ENCODE measurements at places on chromosomes 16 and 17.

DNA sequence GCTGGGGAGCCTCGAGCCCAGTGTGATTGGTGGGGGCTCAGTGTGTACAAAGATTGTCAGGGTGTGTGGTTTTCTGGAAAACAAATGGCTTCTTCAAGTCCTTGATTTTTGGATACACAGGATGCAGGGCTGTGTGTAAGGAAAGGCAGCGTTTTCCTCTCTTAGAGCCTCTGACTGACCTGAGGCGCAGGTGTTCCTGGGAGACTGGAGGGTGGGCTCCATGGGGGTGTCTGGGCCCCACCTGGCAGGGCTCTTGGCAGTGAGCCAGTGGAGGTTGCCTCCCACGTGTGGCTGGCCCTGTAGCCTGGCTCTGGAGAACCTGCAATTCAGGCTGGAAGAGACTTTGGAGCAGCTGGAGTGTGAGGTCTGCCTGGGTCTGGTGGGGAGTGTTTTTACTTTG is 5.0 kb downstream of the FOXK2 start:
- DNase-seq = no peak

DNA sequence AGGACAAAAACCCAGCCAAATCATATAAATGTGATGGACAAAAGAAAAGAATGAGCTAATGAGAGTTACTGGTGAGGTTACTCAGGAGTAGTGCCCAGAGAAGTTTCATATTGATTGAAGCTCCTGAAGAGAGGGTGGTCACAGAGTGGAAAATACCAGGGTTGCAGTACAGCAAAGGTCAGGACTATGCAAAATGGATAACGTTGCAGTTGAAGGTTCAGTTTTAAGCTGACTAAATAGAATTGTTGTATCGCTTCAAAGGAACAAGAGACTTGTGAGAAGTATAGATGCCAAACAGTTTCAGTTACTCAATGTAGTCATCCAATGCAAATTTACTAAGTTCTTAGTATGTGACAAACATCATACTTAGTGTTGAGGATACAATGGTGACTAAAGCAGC is 47.1 kb downstream of the ABCA8 start:
- no peak for DNase-seq

DNA sequence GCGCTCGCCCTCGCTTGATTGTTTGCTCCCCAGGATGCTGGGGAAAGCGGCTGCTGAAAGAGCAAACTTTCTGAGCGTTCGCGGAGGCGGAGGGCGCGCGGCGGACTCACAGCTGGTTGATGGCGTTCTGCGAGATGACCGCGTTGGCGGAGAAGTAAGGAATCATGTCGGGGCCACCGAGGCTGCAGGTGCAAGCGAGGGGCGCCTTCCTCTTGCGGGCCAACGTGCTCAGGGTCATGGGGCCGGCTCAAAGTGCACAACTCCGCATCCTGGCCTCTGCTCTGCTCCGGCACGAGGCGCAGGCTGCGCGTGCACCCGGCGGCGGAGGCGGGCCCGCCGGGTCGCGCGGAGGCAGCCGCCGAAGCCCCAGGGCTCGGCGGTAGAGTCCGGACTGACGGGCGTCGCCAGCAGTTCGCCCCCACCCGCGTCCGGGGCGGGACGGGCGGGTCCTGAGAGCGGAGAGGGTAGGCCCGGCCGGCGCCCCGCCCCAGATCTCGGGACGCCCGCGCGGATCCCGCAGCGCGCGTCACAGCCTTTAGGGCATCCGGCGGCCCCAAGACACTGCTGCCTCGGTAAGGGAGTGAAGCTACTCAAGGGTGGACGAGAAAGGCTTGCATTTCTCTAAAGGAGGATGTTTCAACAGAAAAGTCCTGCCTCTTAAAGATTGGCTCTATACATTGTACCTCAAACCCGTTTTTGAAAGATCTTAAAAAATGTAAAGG is 138.5 kb upstream of the CORO6 start:
- no peak for DNase-seq

DNA sequence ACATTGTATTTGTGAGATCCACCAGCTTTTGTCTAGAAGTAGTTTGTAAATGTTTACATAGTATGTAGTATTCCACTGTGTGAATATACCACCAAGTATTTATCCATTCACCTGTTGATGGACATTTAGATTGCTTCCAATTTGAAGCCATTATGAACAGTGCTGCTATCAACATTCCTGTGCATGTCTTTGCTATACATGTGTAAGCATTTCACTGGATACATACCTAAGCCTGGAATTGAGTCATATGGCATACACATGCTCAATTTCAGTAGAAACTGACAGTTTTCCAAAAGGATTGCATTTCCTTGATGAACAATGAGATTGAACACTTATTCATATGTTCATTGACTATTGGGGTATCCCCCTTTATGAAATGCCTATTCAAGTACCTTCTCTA is 540.6 kb upstream of the SOX9 start:
- DNase-seq = no peak

- no peak for DNase-seq
These were observed 1.8 kb downstream of the LCAT start for GRCh38 chr16:67942200-67942509.

DNA sequence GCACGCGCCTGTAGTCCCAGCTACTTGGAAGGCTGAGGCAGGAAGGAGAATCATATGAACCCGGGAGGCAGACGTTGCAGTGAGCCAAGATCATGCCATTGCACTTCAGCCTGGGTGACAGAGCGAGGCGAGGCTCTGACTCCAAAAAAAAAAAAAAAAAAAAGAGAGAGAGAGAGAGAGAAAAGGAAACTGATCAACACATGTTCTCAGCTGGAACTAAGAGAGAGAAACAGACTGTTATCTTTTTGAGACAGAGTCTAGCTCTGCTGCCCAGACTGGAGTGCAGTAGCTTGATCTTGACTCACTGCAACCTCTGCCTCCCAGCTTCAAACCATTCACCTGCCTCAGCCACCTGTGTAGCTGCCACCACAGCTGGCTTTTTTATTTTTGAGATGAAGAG is 60.4 kb downstream of the STH start:
- DNase-seq = no peak

DNA sequence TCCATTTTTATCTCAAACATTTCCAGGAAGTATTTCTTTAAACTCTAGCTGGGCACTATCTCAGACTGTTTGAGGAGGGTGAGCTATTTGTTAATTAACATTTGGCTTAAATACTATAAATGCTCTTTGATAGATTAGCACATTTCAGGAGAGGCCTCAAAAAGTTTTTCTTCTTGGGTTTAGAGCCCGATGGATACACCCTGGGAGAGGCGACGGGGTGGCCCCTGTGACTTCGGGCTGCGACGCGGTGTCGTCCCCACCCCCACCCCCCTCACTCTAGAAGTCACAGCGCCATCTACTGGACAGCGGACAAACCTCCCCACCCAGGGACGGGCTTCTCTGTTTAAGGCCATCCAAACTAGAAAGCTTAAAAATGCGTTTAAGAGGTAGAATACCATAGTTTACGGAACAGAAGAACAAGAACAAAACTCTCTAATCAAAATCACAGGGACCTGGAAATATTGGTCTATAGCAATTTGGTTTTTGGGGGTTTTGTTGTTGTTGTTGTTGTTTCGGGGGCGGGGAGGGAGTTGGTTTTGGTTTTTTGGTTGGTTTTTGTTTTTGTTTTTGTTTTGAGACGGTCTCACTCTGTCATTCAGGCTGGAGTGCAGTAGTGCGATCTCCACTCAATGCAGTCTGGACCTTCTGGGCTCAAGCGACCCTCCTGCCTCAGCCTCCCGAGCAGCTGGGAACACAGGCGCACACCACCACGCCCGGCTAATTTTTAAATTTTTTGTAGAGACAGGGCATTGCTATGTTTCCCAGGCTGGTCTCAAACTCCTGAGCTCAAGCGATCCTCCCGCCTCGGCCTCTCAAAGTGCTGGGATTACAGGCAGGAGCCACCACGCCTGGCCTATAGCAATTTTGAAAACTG is 254.4 kb downstream of the C16orf95 start:
- DNase-seq = no peak
